ENCODE measurements at places on chromosomes 1 and 21.

DNA sequence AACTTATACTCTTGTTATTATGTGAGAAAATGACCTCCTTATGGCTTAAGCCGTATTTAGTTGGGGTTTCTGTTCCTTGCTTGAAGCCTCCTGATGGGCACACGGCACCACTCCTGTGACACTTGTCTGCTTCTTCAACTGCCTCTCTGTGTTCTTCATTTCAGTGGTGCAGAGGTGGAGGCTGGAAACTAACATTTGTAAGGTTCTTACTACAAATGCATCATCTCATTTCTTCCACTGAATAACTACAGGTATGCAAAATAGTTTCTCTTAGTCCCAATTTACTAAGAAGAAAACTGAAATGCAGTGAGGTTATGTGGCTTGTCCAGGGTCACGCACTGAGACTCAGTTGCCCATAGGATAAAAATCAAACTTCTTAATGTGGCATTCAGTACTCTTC is 23.6 kb upstream of the ZNF362 start:
- DNase-seq: no peak
- no peak overlapping the region for H3K4me3 ChIP-seq
- no peak overlapping the region for H3K27ac ChIP-seq
- H3K4me1 ChIP-seq: peaks cover 10% of the 10 kb centered on the region

- no peaks in the 10 kb centered on the region for H3K27me3 ChIP-seq
- no peaks in the 10 kb centered on the region for H3K36me3 ChIP-seq
- no peak overlapping the region for H3K27ac ChIP-seq
Measured at GRCh38 chr1:55245781-55246180, 30.6 kb upstream of the USP24 start.

GRCh38 chr1:175136246-175136645 is 56.3 kb downstream of the KIAA0040 start:
- H3K27me3 ChIP-seq: no peaks in the 10 kb centered on the region
- peaks cover 10% of the 10 kb centered on the region for H3K4me1 ChIP-seq
- H3K4me3 ChIP-seq: no peak overlapping the region
- H3K27ac ChIP-seq: no peak overlapping the region
- DNase-seq: no peak

DNA sequence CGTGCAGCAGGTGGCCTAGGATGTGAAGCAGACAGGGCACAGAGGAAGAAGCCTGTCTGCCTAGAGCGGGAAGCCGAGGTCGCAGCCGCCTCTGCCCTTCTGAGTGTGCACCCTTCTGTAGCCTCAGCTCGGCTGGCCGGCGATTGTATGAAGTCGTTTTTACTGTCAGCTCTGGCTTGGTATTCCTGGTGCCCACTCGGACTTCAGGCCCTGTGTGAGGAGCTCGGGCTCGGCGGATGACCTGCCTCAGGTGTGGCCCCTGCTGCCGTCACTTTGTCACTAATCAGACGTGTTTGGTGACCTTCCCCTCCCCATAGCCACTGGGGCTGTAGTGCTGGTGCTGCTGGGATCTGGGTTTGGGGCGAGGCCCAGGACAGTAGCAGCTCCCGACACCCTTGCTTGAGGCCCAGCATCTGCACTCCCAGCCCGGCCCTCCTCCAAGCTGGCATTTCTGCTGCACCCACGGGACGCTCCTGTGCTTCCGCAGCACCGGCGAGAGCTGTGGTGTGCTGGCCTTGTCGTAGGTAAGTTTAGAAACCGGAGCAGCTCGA is 18.1 kb downstream of the SLX9 start:
- no peaks in the 10 kb centered on the region for H3K4me1 ChIP-seq
- H3K27ac ChIP-seq: no peak overlapping the region
- H3K36me3 ChIP-seq: peaks cover 4% of the 10 kb centered on the region
- DNase-seq: no peak
- no peak overlapping the region for H3K4me3 ChIP-seq
- H3K27me3 ChIP-seq: no peaks in the 10 kb centered on the region
